Frontal cortex (tissue), 4 donors: ENCODE measurements at places on chromosomes 1 and 21. TPM values are rescaled to one million over a fixed set of nuclear protein-coding genes. Genes with fewer than 3 reads are reported as not detected.

GRCh38 chr1:172758259-172758658, 99.4 kb downstream of the FASLG start:
- DNase-seq, result no peak

- no peak for DNase-seq
Measured at GRCh38 chr1:73637264-73637663, 560.7 kb downstream of the LRRIQ3 start.

MATN1 gene
- total RNA-seq, result 0.41 TPM

E2F2 gene
- 1.2 TPM for total RNA-seq

GRCh38 chr1:160204526-160205241, 500 bp upstream of the PEA15 start:
- DNase-seq, result peak; percentile 42

DNA sequence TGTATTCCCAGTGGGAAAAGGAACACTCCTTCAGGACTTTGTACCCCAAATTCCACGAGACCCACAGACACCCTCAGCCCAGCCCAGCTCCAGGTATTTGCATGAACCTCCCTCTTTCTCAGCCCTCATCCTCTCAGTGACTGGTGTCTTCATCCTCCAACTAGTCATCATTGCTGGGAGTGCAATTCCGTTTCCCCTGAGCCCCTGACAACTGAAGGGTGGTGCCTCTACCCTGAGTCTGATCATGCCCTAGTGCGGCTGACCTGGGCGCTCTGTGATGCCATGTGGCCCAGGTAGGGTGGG, 3.8 kb upstream of the ZNF692 start:
- no peak for DNase-seq

DNA sequence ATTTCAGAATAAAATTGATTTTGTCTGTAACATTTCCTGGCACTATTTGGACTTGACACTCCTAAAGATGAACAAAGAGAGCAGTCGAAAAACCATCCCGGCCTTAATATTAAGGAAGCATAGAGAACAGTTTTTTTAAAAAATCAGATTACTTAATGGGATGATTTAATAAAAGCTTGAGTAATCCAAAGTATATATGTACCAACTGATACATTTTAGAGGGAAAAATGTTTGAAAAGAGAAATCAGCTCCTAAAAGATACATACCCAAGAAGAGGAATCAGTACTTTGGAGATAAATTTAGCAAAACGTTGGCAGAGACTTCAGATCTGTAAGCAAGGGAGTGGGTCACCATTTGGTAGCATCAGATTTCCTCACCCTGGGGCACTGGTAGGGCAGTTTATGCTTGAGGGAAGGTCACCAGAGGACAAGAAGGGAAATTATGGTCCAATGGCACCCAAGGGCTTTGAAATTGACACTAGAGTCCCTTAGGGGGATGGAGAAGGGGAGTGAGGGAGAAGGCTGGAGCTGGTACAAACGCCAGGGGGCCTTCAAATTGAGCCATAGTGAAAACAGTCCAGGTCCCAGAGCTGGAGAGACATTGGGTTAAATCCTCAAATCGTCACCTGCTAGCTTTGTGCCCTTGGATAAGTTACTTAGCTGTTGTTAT, 5.9 kb downstream of the SLAMF7 start:
- DNase-seq, result no peak

BNIPL gene
- under 0.01 TPM for total RNA-seq

CA6 gene
- total RNA-seq, result not detected

GRCh38 chr1:85571828-85572227, 8.7 kb upstream of the CCN1 start:
- no peak for DNase-seq

- no peak for DNase-seq
Measured at GRCh38 chr1:200363264-200363933, 46.4 kb downstream of the ZNF281 start.

S100A10 gene
- 2.4 TPM for total RNA-seq

DNA sequence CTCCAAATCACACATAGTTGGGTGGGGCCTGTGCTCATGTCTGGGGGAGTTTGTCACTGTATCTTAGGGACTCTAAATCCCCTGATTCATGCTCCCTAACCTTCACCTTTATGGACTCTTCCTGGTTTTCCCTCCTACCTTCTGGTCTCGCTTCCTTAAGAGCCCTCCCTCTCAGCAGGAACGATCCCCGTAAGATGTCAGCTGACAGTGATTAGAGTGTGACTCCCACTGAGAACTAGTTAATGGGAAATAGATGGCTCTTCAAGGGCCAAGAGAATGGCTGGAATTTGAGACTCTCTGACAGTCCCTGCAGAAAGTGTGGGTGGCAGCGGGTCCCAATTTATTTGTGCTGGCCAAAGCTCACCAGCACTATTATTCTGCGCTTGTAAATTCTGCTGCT, 22.0 kb downstream of the LYPD8 start:
- DNase-seq, result no peak

OR6N2 gene
- not detected for total RNA-seq

HMCN1 gene
- total RNA-seq, result 1.6 TPM

DNA sequence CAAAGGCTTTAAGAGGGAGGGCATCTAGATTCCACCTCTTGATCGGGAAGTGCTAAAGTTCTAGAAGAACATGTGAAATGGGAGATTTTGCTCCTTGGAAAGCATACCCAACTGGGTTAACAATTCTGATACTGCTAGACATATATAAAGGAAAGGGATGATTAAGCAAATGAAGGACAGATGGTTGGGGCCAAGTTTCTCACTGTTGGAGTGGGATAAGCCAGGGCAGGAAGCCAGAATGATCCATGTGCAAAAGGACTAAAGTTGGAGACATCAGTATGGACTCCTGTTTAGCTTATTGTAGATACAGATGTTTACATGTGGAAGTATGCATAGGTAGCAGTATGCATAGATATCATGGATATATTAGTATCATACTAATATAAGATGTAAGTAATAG, 16.8 kb downstream of the PLA2G5 start:
- DNase-seq, result no peak

GRCh38 chr1:39115271-39116110, 89.0 kb upstream of the MACF1 start:
- no peak for DNase-seq

DNA sequence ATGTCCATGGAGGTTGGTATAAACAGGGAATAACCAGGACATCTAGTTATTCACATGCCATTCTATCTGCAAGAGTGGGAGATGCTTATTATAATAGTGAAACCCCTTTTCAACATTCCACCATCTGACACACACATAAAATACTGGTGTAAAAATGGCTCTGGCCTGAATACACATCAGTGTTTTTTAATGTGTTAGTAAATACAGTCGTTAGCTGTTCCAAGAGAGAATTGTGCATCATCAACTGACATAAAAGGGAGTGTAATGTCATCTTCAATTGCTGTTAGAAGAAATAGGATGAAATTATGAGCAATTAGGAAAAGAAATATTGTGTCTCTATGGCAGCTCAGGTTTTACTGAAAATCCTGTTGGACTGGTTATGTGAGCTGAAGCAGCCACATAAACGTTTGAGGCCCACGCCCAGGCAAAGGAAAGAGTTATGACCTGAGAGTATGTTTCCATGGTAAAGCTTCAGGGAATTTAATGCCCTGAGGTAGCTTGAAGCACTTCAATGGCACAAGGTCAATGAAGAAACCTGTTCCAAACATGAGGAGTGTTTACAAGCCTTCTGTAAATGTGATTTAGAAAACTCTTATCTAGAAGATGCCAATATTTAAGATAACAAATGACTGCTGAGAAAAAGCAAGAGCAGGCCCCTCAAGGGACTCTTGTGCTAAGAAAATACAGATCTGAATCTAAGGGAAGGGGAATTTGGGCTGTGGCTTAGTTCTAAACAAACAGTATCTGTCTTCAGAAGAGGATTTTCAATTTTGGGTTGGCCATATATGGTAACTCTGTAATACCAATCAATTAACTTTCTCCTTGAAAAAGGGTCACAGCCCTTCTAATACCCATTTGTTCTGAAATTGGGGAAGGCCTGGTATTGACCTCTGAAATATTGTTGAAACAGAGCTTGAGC, 384.3 kb downstream of the SEC16B start:
- DNase-seq, result no peak

GBP7 gene
- total RNA-seq, result not detected

- no peak for DNase-seq
Measured at GRCh38 chr1:169368406-169368769, 393 bp downstream of the BLZF1 start.

GRCh38 chr1:180909462-180909976, 3.2 kb upstream of the KIAA1614 start:
- no peak for DNase-seq

ERRFI1 gene
- 20.4 TPM for total RNA-seq

ADGRB2 gene
- total RNA-seq, result 42.4 TPM

- no peak for DNase-seq
Measured at GRCh38 chr1:9808459-9808858, 15.3 kb downstream of the CLSTN1 start.

MTARC1 gene
- 19.6 TPM for total RNA-seq

S100B gene
- total RNA-seq, result 6.1 TPM

DNA sequence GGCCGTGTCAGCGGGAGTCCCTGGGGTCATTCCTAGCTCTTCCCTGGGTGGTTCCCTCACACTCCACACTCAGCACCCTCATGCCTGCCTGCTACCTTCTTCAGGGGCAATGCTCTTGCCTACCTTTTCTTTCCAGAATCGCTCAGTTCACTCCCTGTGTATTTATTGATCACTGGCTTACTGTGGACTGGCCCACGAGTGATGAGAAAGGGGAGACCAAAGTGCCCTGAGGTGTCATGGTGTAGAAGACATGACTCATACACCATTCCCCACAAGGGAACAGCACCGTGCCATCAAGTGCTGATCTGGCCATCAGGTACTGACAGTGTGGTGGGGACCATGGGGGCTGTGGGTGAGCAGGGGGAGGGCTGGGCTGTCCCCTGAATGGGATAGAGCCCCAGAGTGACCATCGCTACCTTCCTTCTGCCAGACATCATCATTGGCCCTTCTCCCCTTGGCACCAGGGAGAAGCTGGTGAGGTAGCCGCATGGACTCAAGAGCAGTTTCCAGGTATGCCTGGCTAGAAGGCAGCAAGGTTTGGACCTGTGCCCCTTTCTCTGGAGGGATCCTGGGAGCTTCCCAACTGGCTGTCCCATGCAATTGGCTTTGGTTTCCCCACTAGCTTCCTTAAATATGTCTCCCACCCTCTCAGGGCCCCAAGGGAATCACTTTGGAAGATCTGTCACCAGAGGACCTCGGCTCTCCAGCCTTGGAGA, 17.2 kb upstream of the LRRN2 start:
- no peak for DNase-seq
